ENCODE measurements at places on chromosomes 4 and X. TPM values are rescaled to one million over a fixed set of nuclear protein-coding genes. Genes with fewer than 3 reads are reported as not detected.

DNA sequence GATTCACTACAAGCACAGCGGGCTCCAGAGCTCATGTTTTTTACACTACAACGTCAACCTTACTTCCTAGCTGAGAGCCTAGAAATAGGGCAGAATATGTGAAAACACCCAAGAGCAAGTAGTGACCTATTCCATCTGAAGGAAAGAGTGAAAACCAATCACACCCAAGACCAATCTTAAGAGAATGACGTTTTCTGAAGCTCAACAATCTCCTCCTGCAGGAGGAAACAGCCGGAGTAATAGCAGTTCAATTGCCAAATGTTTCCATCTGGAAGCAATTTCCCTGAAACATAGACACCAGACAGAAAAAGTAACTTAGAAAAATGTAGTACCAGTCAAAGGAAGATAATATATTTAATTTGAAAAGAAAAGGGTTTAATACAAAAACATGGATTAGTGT, 142.4 kb downstream of the ANXA5 start:
- DNase-seq = no peak

- no peak for DNase-seq
Observed at GRCh38 chr4:109156356-109156755, 146.1 kb downstream of the COL25A1 start.

GRCh38 chrX:118536687-118537461, 41.3 kb downstream of the DOCK11 start:
- no peak for DNase-seq

DNA sequence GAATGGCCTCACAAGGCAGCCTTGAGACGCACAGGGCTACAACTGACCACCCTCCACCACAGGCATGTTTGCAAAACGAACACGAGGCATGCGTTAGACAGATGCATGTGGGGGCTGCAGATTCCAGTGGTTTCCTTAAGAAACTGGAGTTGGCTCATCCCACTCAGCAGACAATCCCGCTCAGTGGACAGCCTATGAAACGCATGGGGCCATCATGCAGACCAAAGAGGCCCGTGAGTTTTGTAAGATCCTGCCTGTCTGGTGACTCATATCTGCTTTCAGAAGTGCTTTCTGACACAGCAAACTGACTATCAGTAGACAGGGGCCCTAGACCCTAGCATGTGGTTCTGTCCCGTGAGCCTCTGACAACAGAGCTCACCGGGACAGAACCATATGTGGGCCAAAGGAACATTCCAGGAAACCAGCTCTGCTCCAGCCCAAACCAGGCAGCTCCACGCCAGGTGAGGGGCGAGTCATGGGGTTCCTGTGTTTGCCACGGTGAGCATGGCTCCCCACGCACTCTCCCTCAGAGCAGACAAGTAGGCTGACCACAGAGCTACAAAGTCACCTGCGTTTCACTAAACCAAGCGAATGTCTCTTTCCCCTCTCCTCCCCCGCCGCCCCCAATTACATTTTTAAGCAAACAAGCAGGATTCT, 74.4 kb downstream of the MTMR1 start:
- no peak for DNase-seq

PPP3CA gene
- 22.0 TPM for total RNA-seq
